ENCODE measurements at places on chromosomes 2 and 18.

DNA sequence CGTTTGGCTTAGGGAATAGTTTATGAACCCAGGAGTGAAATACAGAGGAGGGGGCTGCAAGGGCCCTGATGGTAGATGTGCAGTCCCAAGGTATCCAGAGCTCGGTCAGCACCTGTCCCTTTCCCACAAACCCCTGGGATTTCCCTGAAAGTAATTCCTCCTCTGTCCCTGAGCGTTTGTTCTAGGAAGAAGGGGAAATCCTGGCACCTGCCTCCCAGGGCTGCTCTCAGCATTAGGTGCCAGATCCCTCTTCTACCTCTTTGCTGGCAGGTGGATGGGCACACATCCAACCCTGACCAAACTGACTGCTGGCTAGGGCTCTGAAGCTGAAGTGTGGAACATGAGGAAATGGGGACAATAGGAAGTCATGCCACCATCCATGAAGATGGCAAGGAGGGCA, 824.0 kb downstream of the SLC4A3 start:
- DNase-seq = no peak

GRCh38 chr18:4035521-4035920, 419.6 kb downstream of the DLGAP1 start:
- DNase-seq = no peak

DNA sequence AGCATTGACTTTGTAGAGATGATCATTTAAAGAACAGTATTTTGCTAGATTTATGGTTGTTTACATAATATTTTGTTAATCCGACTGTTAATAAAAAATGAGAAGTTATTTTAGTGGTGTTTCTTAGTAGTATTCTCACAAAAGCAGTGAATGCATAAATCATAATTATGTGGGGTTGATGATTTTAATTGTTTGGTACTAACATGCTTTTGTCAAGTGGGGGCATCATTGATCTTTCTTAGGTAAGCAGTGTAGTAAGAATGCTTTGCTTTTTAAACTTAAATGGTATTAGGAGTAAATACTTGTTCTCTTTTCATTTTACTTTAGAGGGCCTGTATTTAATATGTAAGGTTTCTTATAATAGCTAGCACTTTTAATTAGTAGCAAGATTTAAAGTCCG, 109.2 kb upstream of the OTX1 start:
- no peak for DNase-seq

GRCh38 chr2:149062531-149062930, 24.0 kb downstream of the LYPD6B start:
- DNase-seq = no peak

DNA sequence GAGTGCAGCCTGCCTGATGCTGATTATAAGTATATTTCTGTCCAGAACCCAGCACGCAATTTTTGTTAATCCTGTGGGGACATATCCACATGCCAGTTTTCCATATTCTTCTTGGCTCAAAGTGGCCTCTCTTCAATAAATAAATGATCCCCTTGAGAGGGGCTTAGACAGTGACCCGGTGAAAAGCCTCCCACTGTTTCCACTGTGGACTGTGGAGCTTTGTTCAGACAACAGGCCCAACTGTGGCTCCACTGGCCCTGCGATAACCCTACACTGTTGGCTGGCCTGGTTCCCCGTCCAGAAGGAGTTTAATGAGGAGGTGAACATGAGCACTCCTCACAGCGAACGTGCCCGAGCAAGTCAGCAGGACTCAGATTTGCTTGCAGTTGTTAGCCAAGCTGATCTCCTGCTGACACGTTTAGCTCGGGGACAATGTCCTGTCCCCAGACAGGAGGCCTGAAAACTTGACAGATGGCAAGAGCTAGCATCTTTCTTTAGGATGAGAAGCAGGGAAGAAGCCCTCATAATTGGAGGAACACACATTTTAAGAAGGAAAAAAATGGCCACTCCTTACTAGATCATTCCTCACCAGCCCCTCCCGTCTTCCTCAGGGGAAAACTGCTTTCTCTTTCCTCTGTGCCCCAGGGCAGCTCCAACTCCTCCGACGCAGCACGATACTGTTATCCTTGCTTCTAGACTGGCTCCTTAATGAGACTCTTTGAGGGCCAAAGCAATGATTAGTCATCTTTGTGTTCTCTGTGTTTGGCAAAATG, 20.0 kb upstream of the MTCL1 start:
- no peak for DNase-seq

DNA sequence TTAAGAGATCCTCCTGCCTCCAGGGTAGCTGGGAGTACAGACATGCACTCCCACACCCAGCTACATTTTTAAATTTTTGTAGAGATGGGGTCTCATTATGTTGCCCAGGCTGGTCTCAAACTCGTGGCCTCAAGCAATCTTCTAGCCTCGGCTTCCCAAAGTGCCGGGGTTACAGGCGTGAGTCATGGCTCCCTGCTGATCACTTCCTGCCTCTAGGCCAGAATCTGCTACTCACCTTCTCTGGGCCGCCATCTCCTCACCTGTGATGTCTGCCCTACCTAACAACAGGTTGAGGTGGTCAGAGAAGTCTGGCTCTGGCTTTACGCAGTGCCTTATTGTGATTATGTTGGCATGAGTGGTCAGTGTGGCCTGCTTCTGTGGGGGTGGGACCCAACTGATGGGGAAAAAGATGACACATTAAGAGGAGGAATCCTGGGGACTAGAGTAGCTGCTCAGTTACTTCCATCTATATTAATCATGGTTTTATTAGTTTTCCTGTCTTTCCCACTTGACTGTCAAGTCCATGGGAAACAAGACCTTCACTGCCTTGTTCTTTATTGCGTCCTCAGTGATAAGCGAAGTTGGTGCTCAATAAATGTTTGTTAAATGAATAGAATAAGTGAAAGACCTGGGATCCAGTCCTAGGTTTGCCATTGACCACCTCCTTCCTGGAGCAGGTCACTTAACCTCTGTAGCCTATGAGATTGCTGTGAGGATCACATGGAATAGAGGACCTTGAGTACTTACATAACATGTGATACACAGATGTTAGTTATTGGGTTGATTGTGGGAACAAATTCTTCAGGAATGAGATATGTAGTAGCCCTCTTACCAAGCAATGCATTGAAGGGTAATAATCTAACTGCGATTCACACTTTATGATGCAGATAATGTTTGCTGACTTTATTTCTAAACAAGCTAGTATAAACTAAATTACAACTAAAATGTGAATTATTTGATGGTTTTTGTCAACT, 15.7 kb downstream of the KCTD1 start:
- DNase-seq = no peak

GRCh38 chr2:39216346-39217191, 27.2 kb downstream of the CDKL4 start:
- DNase-seq = no peak

DNA sequence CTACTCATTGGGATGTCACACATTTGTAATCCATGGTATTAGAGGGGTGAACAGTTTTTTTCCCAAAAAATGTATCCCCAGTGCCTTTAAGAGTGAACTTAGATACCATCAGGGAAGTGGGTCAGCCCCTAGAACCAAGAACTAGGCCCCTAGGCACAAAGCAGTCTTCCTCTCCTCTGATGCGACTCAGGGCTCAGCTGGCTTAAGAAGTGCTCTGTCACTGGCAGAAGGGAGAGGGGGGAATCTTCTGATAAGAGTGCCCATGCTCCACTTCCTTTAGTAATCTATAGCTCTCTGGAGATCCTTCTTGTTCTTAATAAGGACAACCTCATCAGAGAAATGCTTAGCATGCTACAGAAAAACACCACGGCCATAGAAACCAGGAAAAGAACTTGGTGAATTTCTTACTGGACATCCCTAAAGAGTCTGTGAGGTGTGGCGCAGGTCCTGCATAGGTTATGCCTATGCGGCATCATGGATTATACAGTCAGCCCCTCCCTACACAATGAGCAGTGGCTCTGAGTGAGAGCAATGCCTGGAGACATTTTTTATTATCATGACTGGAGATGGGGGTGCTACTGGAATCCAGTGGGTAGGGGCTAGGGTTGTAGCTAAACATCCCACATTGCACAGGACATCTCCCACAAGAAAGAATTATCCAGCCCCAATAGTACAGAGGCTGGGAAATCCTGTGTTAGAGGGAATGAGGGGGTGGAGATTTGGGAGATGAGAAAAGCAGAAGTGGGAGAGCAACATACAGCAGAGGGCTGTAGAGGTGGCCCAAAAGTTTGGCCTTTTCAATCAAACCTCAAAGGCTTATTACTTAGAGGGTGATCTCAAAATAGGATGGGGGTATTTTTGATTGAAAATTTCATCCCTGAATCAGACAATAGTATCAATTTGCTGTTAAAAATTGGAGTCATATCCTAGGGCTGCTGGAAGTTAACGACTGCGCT, 21.7 kb upstream of the ZNF385B start:
- no peak for DNase-seq

DNA sequence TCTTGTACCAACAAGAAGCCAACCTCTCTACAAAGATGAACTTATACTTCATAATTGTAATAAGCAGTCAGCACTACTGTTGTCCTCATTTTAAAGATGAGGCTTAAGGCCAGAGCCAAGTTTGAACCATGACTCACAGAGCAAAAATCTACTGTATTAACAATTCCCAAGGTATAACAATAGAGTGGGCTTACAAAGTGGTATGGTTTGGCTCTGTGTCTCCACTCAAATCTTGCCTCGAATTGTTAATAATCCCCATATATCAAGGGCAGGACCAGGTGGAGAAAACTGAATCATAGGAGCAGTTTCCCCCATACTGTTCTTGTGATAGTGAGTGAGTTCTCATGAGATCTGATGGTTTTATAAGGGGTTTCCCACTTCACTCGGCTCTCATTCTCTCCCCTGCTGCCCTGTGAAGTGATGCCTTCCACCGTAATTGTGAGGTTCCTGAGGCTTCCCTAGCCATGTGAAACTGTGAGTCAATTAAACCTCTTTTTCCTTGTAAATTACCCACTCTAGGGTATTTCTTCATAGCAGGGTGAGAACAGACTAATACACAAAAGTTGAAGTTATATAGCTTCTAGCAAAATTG, 19.5 kb downstream of the MRPL44 start:
- DNase-seq = no peak

DNA sequence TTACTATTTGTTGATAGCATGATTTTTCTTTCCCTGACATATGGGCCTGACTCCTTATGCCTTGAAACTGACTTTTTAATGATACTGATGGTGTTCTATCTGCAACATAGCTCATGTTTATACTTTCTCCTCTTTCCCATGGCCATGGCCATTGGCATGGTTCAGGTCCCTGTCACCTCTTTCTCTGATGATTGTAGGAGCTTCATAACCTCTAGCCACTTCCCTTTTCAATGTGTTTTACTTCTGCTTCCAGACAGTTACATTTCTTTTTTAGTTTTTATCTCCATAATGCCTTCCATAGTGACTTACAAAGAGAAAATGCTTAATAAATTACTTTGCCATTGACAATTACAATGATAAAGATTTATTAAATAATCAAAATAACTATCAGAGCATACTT, 177.9 kb upstream of the SETBP1 start:
- DNase-seq = no peak

DNA sequence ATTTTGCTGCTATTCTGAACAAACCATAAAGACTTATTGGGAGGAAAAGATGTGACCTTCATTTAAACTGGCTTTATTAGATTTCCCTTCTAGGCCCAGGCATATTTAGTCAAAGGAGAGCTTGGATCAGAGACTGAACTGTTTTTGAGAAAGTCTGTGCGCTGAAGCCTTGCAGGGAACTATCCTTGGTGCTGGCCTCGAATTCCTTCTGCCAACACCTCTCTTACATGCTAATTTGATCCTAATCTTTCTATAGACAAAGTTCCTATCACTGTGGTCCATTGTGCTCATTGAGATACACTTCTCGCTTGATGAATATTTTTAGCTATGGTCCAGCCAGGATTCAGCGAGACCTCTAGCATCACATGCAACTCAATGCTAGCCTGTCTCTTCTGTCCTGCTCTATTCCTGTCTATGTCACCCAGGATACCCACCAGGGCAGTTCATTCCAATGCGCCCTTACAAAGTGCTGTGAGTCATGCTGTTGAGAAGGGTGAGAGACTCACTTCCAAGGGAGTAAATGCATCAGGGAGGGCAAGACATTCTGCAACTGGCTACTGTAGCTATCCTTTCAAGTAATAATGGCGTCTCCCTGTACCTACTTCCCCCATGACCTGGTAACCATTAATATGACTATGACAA, 356.7 kb upstream of the LYPD1 start:
- no peak for DNase-seq

DNA sequence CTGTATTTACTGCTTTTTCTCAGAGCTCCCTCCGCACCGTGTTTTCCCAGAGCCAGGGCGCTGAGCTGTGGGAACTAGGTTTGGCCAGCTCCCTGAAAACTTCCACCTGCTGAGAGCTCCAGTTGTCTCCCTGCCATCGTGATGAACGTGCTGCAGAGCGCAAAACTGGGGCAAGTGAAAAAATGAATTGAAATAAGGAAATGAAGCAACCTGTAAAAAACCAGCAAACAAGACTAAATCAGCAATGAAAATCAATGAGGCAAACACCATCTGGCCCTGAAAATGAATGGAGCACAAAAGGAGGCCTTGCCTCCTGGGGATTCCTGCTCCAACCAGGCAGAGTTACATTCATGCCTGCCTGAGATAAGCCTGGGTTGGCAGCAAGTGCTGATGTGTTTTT, 129.9 kb downstream of the MARCHF4 start:
- DNase-seq = no peak

- DNase-seq = peak; percentile 31
Measured at GRCh38 chr2:47254464-47254863, 99.4 kb upstream of the STPG4 start.

DNA sequence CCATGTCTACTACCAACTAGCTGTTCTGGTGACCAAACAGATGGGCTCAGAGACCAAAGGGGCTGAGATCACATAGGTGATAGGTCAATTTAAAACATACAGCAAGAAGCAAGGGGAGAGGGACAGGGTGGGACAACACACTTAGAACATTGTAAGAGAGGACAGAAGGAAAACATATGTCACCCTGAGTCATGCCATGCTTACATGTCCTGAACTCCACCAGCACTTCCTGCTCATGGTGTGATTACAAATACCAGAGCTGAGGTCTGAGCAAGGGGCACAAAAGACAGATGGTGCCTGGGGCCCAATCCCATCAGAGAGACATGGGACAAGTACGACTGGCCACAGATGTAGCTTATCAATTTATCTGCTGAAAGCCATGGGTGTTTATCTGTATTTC, 28.7 kb upstream of the GALNT14 start:
- DNase-seq = no peak
